ENCODE measurements at places on chromosomes 16 and 17. TPM values are rescaled to one million over a fixed set of nuclear protein-coding genes. Genes with fewer than 3 reads are reported as not detected.
A peak's percentile ranks its signal among the peaks of the same experiment; 100 is the strongest.

DNA sequence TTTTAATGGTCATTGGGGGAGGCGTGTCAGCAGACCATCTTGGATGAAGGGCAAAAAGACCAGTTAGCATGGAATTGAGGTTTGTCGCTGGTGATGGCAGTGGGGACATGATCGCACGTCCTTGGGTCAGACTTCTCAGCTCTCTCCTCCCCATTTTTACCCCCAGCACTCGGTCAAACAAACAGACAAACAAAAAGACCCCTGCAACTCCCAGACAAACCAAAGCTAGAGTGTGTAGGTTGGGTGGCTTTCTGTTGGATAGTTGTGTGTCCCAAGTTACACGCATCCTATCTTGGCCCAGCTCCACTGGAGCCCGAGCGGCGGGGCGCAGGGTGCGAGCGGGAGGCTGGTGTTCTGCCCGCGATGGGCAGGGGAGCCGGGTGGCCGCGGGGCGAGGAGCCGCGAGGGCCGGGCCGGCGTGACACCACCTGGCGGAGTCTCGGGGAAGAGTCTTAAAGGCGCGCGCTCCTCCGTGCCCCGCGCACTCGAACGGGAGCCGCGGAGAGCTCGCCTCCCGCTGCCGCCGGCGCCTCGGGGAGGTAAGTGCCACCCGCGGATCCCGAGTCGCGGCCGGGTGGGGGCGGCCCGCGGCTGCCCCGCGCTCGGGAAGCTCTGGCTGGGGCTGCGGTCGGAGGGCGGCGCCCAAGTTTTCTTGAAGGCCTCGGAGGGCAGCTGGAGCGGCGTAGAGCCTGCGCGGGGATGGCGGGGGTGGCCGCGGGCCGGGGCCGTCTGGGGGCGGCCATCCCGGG, 18.5 kb upstream of the NTN1 start:
- peak; percentile 28 for DNase-seq

GRCh38 chr17:9408381-9408780, 167.2 kb downstream of the STX8 start:
- DNase-seq, result no peak

- DNase-seq, result no peak
Measured at GRCh38 chr16:48434653-48435317, 49.6 kb upstream of the SIAH1 start.

- DNase-seq, result no peak
Measured at GRCh38 chr17:63928172-63928666, 3.9 kb downstream of the CD79B start.

DNA sequence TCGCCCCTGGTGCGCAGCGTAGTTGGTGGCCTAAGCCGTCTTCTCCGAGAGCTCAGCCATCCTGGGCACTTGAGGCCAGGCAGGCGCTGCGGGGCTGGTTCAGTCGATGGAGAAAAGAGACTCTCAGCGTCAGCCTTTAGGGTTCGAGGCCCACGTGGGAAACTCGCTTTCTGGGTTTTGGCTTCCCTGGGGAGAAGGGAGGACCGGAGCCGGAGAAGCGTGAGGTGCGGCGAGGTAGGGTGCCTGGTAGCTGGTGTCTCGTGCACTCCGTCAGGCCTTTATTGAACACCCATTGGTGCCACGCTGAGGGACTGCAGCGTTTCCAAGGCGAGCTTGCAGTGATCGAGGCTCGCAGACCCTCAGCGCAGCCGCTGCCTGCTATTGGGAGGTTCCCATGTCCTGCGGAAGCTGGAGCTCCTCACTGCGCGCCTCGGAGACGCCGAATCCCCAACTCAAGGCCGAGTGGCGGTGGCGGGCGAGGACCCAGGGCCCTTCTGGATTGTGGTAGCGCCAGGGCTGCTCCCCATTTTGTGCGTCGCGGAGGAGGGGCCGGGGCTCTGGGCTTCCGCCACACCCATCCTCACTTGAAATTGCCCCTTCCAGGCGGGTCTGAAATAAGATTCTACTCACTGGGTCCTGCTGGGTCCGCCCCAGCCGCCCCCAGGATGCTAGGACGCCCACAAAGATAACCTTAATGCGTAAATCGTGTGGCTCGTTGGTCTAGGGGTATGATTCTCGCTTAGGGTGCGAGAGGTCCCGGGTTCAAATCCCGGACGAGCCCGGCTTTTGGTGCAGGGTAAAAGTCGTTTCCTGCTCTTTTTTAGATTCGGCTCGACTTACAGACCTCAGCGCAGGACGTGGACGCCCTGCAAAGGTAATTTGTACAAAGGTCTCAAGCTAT, 1.2 kb downstream of the OR1F1 start:
- DNase-seq, result no peak

GRCh38 chr17:77280304-77281121, 139.7 kb downstream of the SEC14L1 start:
- DNase-seq, result no peak

GRCh38 chr16:76182041-76182635, 95.1 kb upstream of the CNTNAP4 start:
- DNase-seq, result no peak

The ZNF624 gene
- 5.6 TPM for polyA plus RNA-seq

The CCL16 gene
- polyA plus RNA-seq, result not detected

Measured in testis (tissue), 5 donors.